NCI-H187 (cell line): ENCODE measurements at places on chromosomes 3 and 15.

- no peak for DNase-seq
Observed at GRCh38 chr3:143731320-143731719, 116.9 kb downstream of the SLC9A9 start.

DNA sequence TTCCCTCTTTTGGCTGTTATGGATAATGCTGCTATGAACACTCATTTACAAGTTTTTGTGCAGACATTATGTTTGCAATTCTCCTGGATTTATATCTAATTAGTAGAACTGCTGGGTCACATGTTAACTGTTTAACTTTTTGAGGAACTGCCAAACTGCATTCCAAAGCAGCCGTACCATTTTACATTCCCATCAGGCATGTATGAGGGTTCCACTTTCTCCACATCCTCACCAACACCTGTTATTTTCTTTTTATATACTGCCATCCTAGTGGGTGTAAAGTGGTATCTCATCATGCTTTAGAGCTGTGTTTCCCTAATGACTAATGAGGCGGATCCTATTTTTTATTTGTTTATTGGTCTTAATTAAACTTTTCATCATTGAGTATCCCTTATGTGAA lies 9.2 kb downstream of the KPNA4 start:
- no peak for DNase-seq

DNA sequence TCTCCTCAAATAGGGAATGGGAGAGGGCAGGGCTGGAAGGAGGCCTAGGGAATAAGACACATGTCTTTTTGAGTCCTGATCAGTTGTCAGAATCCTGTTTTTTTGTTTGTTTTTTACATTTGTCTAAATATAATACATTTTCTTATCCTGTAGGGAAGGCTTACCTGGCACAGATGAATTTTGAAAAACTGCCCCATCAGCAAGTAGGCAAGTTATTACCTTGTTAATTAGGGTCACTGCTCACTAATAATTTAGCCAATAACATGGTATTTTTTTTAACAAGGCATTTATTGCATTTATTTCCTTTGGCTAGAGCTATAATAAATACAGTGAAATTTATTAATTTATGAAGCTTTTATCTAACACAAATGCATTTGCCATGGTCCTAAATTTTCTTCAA lies 423.2 kb upstream of the ONECUT1 start:
- no peak for DNase-seq

DNA sequence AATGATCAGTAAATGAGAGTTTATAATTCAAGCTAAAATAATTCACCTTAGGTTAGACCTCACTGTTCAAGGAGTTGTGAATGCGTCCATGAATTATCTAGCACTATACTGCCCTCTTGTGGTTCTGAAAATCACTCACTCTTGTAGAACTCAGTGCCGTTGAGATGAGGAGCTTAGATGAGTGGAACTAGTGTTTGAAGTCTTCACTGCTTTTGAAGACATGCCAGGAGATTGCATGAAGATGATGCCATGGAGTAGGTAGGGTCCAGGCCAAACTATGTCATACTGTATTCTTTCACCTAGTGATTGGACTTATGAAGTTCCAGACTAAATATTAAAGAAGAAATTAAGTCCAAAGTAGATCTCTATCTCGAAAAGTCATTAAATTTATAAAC lies 28.8 kb downstream of the LYSMD4 start:
- no peak for DNase-seq

DNA sequence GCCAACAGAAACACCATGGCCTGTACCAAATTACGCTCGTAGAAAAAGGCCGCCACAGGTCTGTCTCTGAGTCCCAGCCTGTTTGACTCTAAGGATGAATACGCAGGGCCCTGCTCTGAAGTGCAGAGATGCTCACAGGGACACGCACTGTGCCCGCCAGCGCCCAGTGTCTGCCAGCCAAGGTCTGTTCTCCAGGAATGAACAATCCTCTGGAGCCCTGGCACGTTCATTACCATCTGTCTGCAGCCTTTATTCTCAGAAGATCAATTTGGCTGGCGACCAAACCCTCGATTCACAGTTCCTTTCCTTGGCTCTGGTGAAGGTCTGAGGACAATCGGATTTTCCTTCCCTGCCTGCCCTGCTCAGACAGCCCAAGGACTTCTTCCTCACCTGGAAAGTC lies 66.3 kb downstream of the NIPA2 start:
- no peak for DNase-seq

DNA sequence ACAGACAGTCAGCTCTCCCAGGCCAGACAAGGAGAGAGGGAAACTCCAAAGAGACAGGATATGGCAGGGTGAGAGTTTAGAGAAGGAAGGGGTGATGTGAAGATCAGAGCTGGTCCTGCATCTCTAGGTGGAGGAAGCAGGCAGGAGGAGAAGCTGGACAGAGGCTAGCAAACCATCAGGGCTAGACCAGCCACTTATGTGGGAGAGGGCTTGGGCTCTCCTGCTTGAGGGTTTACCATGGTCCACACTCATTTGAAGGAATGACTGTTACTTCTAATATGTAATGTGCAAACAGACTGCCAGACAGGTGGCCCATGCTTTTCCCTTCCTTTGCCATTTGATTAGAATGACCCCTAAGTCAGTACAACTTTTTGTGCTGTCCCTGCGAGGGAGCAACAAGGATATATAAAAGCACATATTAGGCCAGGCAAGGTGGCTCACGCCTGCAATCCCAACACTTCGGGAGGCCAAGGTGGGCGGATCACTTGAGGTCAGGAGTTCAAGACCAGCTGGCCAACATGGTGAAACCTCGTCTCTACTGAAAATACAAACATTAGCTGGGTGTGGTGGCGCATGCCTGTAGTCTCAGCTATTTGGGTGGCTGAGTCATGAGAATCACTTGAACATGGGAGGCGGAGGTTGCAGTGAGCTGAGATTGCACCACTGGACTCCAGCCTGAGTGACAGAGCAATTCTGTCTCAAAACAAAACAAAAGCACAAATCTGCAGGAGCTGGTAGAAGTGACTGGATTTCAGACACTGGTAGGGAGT lies 41.0 kb upstream of the MANF start:
- DNase-seq, result no peak

DNA sequence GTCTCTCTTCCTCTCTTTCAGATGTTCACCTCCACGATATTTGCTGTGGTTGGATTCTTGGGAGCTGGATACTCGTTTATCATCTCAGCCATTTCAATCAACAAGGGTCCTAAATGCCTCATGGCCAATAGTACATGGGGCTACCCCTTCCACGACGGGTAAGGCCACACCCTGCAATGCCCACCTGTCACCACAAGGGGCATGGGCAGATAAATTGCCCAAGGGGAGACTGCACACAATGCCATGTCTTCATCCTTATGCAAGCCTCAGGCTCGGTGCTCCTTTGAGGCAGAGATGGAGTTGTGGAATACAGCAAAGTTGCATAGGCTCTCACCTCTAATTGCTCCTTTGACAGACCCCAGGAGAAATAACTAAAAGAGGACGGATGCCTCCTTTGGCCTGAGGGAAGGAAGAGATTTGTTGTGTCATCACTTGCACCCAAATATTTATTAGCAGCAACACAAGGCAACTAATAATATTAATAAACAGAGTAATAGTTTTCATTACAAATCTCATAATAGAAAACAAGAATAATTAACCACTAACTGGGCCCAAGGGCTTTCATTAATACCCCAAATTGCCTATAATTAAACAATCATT lies 13.2 kb downstream of the TM4SF4 start:
- no peak for DNase-seq

DNA sequence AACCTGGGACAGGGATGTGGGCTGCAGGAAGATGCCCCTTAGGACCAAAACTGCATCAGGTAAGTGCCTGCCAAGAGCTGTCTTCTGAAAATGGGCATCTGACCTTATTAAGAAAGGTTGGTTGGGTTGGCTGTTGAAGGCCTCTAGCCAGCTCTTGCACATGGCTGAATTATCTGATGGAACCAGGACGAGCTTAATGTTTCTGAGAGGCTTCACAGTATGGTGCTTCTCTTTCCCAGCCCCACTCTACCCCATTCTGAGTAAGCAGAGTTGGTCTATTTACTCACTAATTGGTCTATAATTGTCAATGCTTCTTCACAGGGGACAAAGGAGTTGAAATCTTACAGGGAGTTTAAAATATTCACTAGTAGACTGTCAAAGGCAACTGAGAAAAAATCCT lies 48.4 kb downstream of the DTWD1 start:
- no peak for DNase-seq

- no peak for DNase-seq
Observed at GRCh38 chr3:127988770-127989557, 63.3 kb upstream of the SEC61A1 start.

GRCh38 chr15:68792901-68793766 lies 27.6 kb downstream of the ANP32A start:
- no peak for DNase-seq

- DNase-seq, result peak; percentile 65
Observed at GRCh38 chr3:186996356-186996755, 66.0 kb downstream of the ST6GAL1 start.

DNA sequence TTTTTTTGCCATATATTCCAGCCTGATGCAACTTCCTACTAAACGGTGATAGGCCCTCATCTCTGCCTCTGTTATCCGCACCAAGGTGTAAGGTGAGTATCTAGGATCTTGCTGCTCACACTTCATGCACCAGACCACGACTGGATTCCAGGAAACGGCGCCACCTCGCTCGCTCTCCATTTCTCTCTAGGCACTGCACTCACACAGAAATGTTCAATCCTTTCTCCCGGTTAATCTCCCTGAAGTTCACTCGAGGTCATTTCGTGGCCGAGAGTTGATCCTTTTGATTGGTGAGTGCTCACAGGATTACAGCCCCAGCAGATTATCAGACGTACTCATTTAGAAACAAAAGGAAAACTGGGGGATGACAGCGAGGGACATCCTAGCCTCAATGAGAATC lies 28.1 kb downstream of the MCF2L2 start:
- DNase-seq, result no peak

- DNase-seq, result no peak
Observed at GRCh38 chr3:126984391-126985131, 1.6 kb downstream of the PLXNA1 start.

DNA sequence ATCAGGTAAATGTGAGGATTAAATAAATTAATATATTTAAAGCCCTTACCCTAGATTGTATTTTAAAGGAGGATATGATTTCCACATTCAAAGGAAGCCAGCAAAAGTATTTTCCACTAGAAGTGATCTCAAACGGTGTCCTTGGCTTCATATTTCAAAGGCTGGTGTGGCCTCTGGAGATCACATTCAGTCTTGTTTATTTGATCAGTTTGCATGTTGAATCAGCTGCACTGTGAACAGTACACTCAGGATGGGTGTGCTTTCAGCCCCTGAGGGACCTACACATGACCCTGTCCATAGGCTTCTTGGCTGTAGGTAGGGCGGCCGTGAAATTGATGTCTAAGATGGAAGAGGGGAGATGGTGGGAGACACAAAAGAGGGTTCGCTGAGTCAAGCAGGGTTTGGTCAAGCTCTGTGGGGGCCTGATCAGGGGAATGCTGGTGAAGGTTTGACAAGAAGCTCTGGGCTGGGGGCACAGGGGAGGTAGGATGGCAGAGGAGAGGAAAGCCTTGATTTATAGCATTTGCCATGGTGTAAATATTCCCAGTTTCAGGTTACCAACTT lies 21.9 kb downstream of the CYP8B1 start:
- no peak for DNase-seq

DNA sequence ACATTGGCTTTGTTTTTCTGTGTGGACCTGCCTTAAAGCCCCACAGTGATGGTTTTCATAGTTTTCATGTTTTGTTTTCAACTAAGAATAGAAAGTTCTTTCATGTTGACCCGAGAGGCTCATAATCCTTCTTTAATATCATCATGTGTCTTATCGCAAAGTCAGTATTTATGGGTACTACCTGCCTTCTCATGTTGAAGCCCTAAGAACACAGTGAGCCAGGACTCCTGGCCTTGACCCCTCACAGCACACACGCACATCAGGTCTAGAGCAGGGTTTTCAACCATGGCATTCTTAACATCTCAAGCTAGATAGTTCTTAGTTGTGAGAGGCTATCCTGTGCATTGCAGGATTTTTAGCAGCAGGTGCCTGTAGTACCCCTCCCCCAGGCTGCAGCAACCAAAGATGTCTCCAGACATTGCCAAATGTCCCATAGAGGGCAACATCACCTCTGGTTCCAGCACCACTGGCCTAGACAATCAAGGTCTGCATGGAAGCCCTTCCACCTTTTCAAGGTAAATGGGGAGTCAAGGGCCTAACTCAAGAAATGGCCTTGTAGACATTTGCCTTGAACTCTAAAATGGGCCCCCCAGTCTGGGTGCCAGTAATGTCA lies 118.3 kb downstream of the MTHFS start:
- DNase-seq, result no peak

- no peak for DNase-seq
Observed at GRCh38 chr3:195911041-195911945, 2.9 kb upstream of the TNK2 start.

- no peak for DNase-seq
Observed at GRCh38 chr3:155944081-155944480, 73.6 kb downstream of the GMPS start.

- DNase-seq, result no peak
Observed at GRCh38 chr3:193148688-193149473, 92.1 kb upstream of the PLAAT1 start.

GRCh38 chr3:53242642-53243041 lies 13.2 kb downstream of the TKT start:
- DNase-seq, result no peak

- DNase-seq, result no peak
Observed at GRCh38 chr3:23590424-23591273, 215.1 kb upstream of the UBE2E1 start.

DNA sequence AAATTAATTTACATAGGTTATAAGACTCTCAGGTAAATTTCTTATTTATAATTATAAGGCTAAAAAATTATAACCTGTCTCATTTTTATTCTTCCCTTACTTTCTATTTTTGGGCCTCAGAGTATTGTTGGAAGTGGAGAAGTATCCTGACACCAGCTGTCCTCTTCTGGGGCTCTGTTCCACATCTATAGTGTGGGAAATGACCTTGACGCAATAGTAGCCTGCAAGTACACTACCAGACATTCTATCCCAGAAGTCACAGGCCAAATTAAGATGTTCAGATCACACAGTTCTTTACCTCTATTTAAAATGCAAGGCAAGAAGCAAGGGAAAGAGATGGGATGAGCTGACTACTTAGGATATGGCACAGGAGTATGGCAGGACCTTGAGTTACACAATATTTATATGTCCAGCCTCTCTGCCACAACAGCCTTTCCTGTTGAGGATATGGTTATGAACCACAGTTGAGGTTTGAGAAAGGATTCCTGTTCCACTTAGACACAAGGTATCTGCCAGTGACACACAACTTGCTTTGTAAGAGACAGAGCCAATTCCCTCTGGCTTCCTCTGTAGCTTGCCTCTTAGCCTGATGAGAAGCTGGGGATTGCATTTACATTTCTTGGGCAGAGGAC lies 158.0 kb upstream of the IL12A start:
- DNase-seq, result no peak
